ENCODE measurements at places on chromosomes 5 and 9.

- DNase-seq = no peak
Measured at GRCh38 chr5:3139499-3139931, 388.0 kb upstream of the IRX2 start.

GRCh38 chr9:706606-707459 is 134.7 kb upstream of the DMRT1 start:
- DNase-seq = peak; percentile 36

- DNase-seq = no peak
Measured at GRCh38 chr9:90394871-90395270, 247.8 kb downstream of the DIRAS2 start.

DNA sequence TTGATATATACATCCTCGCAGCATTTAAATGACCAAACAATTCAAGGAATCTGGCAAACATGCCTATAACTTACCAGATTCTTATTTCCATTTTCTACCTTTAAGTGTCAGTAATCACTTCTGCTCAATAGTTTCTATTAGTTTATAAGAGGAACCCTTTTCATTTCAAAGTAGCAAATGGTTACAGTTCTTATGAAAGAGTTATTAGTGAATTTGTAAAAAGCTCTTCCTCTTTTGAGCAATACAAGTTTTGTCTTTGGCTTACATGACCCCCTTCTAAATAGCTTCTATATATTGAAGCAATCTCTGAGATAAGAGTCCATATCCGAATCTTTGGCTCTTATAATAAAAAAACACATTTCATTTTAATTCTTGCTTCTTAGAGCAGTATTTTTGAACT is 42.0 kb downstream of the ELL2 start:
- no peak for DNase-seq

- peak; percentile 54 for DNase-seq
Measured at GRCh38 chr5:100902440-100903038, 543 bp downstream of the ST8SIA4 start.

DNA sequence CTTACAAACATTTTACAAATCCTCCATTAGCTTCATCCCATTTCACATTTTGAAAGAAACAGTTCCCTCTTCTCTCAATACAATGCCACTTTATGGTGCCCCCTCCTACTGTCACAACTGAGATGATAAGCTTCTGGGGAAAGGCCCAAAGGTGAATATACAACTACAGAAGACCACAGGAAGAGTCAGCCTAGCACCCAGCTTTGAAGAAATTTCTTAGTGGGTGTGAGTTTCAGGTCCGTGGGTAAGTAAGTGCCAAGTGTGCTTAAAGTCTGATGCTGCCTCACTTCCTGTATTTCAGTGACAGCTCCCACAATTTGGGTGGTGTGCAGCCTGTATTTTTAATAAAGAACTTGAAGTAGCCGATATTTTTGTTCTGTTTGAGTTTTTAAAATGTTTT is 68.1 kb downstream of the ARHGEF28 start:
- no peak for DNase-seq

DNA sequence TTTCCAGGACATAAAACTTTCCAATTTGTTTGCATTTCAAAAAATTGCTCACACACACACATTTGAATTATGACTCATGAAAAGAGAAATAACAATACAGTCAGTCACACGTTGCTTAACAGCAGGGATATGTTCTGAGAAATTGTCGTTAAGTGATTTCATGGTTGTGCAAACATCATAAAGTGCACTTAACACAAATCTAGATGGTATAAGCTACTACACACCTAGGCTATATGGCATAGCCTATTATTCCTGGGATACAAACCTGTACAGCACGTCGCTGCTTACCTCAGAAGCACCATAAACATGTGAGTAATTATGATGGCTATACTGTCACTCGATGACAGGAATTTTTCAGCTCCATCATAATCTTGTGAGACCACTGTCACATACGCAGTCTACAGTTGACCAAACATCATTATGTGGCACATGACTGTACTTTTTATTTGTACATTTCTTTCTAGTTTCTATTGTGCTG is 378.2 kb downstream of the ACTL7B start:
- no peak for DNase-seq

DNA sequence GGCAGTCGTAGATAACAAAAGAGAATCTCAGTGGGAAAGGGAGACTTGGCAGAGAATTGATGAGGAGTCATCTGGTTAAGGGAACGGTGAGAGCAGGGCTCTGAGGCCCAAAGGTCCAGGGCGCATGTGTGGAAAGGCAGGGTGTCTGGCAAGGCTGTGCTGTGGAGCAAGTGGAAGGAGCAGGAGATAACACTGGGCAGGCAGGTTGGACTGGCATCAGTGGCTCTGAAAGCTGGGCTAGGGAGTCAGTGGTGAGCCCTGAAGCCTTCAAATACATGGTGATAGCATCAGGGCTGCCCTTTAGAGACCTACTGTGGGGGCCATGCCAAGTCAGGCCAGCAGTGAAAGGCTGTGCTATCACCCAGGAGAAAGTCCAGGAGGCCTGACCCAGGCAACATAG is 131.3 kb downstream of the GABBR2 start:
- DNase-seq = no peak

DNA sequence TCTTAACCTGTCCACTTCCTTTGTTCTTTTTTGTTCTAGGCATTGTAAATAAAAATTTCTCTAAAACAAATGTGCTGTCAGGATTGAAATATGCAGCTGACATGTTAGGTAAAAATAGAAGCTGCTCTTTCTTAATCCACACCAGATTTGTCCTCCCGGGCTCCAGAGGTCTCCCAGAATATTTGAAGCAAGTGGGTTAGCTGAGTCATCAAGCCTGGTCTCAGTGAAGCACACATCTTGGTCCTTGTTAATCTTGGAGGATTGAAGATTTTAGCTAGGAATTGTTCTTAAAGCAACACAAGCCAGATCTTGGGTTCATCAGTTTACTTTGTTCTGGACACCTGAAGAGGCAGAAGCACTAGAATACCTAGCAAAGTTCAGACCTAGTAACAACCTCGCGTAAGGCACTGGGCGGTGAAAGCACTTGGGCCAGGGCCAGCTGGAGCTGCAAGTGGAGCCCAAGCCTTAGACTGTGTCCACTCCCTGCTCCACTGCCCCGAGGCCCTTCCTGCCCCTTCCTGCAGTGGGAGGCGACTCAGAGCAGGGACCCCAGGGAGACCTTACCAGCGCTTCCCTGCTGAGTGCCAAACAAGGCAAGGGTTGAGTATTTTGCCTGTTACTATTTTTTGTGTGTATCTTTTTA is 36.5 kb downstream of the HABP4 start:
- no peak for DNase-seq

GRCh38 chr9:84024041-84024575 is 43.5 kb downstream of the RMI1 start:
- no peak for DNase-seq

DNA sequence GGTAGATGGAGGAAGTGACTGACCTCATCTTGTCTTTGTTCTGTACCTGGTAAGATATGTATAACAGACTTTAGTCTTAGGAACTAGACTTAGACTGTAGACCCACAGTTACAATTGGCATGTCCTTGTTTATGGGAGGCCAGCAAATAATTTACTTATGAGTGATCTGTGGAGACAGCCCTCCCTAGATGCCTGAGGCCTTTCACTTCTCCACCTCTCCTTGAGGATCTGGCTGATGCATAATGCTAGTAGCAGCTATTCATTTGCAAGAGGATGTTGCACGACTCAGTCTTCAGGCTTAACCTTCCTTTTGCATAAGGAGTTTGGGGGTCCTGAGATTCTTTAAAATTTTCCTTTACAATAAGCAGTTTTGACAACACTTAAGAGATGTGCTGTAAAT is 100.7 kb downstream of the YTHDC2 start:
- DNase-seq = no peak

DNA sequence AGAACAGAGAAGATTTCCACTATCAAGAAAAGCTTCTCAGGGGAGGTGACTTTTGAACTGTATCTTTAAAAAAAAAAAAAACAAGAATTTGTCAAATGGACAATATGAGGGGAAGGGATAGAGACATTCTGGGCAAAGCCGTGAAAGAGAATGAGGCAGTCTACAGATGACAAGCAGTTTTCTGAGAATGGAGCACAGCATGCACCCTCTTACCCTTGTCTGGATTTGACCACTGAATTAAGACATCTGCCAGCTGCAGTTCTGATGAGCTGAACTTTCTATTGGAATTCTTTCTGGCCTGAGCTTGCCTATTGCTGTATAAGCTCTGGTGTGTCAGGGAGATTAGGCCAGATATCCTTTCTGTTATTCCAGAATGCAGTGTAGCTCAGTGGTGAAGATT is 10.3 kb upstream of the RANBP3L start:
- no peak for DNase-seq

DNA sequence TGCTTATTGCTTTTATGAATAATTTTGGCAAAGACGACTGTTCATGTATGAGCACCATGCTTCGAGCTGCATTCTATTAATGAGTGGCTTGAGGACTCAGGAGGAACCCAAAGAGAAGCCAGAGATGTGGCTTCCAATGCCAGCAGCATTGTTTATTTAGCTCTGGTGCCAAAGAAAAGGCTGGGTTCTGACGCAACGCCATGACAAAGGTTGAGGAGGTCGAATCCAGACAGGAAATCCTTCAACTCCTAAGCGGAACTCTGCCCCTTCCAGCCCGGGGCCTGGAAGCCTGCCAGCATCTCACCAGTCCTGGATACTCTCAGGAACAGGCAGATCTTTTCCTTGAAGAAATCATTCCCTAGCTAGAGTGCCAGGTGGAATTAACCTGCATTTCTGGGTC is 104.4 kb downstream of the ARHGAP26 start:
- no peak for DNase-seq

- DNase-seq = no peak
Measured at GRCh38 chr9:104280178-104280560, 186.1 kb downstream of the SMC2 start.

- no peak for DNase-seq
Measured at GRCh38 chr5:176359658-176360057, 1.9 kb downstream of the KIAA1191 start.

DNA sequence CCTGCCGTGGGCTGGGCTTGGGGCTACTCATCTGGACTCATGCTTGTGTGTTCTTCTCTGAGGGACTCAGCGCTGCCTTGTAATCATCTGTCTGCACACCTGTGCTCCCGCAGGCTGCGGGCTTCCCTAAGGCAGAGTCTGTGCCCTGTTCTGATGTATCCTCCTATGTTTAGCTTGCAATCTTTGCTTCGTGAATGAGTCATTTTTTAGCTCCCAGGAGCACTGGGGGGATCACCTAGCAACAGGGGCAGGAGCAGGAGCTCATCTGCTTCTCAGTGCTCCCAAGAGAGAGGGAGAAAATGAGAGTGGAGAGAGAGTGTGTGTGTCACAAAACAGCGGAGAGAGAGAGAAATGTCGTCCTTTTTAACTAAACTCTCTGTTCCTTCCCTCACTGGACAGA is 202.4 kb upstream of the ZNF618 start:
- no peak for DNase-seq

- no peak for DNase-seq
Measured at GRCh38 chr9:13088720-13089427, 190.6 kb downstream of the MPDZ start.

DNA sequence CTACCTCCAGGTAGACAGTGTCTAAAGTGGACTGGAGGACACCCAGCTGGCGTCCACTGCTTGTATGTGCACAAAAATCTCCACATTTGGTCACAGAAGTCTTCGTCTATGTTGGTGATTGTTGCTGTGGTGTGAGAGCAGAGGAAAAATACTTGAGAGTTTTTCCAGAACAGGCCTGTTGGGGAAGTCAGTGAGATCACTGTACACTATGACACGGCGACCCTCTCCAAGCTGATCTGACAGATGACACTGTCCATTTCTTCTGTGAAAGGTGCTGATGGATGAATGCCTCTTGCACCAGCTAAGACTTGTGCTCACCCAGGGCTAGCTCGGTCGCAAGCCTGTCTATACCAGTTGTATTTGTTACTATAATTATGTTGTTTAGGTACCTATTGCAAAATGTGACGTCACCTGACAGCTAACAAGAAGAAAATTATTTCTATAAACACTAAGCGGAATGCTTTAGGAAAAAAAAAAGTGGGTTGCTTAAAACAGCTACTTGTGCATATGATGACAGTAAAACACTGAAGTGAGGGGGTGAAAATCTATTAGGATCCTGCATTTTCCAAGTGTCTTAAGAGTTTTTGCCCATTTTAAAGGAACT is 142.3 kb downstream of the ROR2 start:
- DNase-seq = no peak

DNA sequence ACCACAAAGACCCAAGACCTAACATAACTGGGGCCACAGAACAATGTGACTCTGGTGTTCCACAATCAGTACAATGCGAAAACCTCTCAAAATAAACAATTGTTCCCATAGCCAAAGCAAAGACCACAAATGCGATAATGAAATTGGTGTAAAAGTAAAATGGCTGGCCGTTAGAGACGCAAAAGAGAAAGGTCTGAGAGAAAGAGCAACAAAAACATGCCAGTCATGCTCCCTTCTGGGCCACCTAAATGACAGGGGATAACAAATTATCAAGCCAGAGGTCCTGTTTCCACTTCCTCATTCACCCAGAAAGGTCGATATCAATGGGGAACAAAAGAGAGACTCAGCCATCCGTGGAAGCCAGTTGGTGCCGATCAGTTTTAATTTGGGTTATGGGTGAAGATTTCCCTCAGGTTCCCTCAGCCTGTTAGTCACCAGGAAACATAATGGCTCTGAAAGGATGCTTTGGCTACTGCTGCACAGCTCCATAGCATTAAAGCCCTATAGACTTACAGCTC is 9.2 kb upstream of the CFAP95 start:
- no peak for DNase-seq

DNA sequence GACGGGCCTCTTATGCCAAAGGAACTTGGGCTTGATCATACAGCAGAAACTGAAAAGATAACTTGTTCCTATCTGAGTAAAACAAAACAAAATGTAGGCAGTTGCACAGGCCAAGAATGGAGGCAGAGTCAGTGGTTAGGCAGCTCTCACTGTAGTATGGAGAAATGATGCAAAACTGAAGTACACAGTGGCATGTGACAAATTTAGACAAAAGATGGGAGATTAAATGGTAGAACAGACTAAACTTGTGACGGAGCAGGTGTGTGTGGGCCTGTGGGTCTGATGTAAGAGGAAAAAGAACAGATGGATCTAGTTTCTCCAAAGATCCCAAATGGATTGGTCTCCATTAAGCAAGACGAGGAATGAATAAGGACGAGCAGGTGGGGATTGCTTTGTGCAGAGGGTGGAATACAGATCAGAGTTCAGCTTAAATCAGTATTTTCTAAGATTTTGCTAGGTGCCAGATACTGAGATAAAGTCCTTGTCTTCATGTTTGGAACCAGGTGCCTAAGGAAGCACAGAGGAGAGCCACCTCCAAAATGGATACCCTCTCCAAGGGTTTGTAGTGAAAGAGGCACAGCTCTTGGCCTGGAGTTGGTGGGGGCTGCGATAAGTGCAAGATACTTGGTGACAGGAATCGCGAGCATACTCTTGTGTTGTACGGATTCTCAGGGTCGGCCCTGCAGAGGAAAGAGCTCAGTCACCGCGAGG is 722 bp upstream of the DCP2 start:
- peak; percentile 7 for DNase-seq

DNA sequence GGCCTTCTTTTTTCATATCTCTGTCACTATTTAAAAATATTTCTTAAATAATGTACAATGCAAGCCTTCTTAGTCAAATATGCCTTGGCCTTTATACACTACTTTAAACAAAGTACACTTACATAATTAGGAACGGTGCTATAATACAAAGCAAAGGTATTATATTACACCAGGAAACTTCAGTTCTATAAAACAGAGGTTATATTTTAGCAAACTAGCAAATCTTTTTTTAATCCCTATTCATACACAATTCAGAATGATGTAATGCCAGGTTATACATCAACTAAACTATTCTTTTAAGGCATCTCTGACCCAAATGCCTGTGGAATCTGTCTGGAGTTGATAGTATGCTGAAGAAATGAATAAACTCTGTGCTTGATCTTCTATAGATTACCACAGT is 10.7 kb upstream of the LURAP1L start:
- no peak for DNase-seq
